ENCODE measurements at places on chromosomes 5 and 9.
A peak's percentile ranks its signal among the peaks of the same experiment; 100 is the strongest.

- no peak for DNase-seq
These were observed 9.1 kb downstream of the MAMDC2 start for GRCh38 chr9:70052768-70053167.

GRCh38 chr9:108786322-108786721 is 69.5 kb downstream of the ACTL7B start:
- no peak for DNase-seq

- DNase-seq, result no peak
These were observed 211.4 kb upstream of the FTMT start for GRCh38 chr5:121640298-121640697.

DNA sequence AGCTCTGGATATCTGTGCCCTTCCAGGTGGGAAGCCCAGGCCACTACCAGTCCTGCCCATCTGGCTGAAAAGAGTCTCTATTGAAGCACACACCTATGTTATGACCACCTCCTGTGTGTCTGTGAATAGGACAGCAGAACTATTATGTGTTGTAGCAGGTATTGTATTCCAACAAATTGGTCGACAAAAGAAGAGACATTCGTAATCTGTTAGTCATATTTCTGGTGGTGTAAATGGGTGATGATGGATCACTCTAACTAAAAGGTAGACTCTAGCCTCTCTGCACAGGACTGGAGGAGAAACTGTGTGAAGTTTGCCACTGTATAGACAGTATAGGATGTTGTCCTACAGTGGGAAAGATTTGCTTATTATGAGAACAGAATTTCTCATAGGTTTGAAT is 416.1 kb downstream of the TMEM38B start:
- no peak for DNase-seq

- no peak for DNase-seq
These were observed 86.4 kb downstream of the ARRDC3 start for GRCh38 chr5:91296674-91297143.

- peak; percentile 12 for DNase-seq
These were observed 73.8 kb upstream of the ITGA2 start for GRCh38 chr5:52915176-52915875.

GRCh38 chr9:38003946-38004808 is 64.8 kb downstream of the SHB start:
- no peak for DNase-seq

DNA sequence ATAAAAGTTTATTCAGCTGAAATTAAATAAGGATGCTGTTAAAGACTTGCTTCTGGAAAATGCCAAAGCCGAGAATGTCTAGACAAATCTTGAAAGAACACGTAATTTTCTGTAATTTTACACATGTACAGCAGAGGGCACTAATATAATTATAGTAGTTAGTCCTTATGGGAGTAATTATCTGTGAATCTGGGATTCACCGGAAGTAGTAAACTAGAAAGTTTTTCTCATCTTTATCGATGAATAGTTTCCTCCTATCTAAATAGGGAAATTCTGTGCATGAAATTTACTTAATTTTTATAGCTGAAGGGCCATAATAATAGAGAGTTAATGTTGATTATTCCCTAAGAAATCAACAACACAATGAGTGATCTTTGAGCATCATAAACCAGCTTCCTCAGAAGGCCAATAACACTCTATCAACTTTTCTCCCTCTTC is 18.4 kb upstream of the CNTLN start:
- DNase-seq, result no peak

DNA sequence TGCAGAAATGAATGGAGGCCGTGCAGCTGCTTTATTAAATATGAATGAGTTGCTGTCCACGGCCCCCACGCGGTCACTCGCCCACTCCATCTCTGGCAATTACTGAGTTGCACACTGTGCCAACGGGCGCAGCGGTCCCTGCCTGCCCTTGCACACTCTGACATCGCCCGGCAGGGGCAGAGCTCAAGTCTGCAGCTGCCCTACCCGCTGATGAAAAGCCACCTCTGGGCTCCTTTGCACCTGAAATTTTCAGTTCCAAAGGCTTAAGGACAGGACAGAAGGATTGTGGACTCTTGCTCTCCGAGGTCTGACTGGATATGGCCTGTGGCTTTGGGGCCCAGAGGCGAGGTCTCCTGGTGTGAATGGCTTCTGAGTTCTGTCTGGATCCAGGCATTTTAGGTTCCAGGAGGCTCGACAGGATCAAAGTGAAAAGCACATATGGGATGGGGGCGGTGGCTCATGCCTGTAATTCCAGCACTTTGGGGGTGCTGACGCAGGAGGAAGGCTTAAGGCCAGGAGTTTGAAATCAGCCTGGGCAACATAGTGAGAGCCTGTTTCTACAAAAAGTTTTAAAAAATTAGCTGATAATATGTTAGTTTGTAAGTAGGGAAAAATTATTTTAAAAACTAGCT is 201.8 kb downstream of the PAX5 start:
- DNase-seq, result no peak

- no peak for DNase-seq
These were observed 1.1 kb upstream of the SPIN1 start for GRCh38 chr9:88387036-88387551.

DNA sequence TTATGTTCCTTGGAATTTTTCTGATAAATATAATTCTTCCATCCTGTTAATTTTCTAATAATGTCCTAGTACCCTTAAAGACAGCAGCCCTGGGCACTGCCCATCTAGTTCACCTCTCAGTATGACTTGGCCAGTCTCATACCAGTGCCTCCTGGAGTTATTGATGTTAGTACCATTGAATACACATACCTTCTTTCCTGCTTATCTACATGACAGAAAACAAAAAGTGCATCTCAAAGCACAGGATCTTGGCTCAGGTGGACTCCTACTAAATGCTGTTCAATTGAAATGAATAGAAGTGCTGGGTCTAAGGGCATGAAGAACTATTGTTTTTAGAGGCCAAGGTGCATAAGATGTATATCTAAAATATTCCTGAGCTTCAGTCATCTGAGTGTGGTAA is 669.7 kb downstream of the NR2F1-AS1 start:
- no peak for DNase-seq

- no peak for DNase-seq
These were observed 8.7 kb upstream of the NDUFB6 start for GRCh38 chr9:32581512-32582143.

DNA sequence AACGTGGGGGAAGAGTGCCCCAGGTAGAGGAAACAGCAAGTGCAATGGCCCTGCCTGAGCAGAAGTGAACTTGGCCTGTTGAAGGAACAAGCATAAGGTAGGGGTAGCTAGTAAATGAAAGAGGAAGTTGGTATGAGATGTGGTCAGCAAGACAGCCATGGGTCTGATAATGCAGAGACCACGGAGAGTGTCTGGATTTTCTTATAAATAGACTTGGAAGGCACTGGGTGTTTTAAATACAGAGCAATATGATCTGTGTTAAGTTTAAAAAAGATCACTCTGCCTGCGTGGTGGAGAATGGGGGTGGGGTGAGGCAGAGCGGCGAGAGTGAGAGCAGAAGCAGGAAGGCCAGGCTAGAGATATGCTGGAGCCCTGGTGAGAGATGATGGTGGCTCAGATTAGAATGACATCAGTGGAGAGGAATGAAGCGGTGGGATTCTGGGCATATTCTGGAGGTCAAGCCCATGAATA is 4.2 kb downstream of the ADAM19 start:
- DNase-seq, result no peak

- no peak for DNase-seq
These were observed at the start of gene SLC28A3 for GRCh38 chr9:84340535-84340934. Gene SLC28A3 (minus strand): TSS chr9:84340758. CDS start chr9:84340633, 125 bp downstream.

GRCh38 chr5:178537467-178538371 is 52.5 kb downstream of the COL23A1 start:
- DNase-seq, result no peak

- no peak for DNase-seq
These were observed 100.6 kb downstream of the ZCCHC7 start for GRCh38 chr9:37220971-37221370.

DNA sequence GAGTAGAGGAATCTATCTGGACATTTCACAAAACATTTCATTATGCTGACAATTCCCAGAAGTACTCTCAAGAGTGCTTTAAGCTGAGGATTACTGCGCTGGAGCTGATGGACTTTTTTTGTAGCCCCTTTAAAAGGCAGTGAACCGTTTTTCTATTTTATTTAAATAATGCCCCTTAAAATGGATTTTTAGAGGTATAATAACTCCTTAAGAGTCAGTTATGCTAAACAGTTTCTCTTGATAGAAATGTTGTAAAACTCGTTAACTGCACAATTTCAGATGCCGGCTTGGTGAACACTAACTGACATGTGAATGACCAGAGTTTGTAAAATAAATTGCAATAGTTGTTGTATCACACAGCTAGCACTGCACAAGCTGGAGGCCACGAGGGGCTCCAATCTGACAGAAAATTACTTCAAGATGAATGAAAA is 174.0 kb downstream of the NR2F1-AS1 start:
- no peak for DNase-seq

Data from activated T-helper 9 cell treated with anti-CD3 and anti-CD28 coated beads, Interleukin-2, amount 50 U/mL, for 16 hours (primary cell).